Breast epithelium (tissue), 4 donors: ENCODE measurements at places on chromosomes 13 and 19. TPM values are rescaled to one million over a fixed set of nuclear protein-coding genes. Genes with fewer than 3 reads are reported as not detected.

- DNase-seq = no peak
These were observed 21.5 kb downstream of the RYR1 start for GRCh38 chr19:38455031-38455430.

GRCh38 chr13:113557013-113557412 is 27.5 kb upstream of the TFDP1 start:
- no peak for DNase-seq

GRCh38 chr19:17953869-17954268 is 13.0 kb upstream of the KCNN1 start:
- no peak for DNase-seq

FGF22 gene
- not detected for total RNA-seq

DNA sequence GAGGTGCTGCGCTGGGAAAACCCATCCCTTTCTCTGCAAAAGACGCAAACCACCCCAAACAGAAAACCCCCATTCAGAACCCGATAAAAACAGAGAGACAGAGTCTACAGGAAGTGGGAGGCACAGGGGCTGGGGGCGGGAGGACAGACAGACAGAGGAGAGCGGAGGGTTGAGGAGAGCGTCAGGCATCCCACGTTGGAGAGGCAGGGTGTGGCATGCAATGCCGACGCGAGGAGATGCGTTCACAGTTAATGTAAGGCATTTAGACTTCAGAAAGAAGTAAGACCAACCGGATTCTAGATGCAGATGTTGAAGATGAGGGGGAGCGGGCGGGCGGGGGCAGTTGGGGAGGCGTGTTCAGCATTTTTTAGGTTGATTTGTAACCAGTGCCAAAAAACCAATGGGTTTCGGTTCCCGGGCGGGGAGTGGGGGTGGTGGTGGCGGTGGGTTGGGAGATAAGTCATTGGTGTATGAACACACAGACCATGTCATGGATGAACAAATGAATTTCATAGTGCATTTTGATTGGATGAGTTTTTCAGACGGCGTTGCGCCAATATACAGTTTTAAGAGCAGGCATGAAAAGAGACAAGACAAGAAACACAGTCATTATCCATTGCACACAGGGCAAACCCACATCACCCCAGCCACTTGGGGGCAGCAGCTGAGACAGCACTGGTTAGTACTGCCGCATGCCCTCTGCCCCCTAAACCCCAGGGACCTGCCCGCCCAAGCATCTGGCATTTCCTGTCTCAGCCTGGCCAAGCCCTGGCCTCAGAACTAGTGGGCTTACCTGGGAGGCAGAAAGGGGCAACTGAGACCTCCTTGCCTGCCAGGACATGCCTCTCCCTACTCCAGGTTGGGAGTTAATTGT is 91.3 kb downstream of the IER2 start:
- no peak for DNase-seq
